Hematopoietic multipotent progenitor cell treated with erythropoietin and hydrocortisone succinate and interleukin-3 and kit ligand, for 17 days (in vitro differentiated cells): ENCODE measurements at places on chromosomes 12 and 14.
A peak's percentile ranks its signal among the peaks of the same experiment; 100 is the strongest.

GRCh38 chr12:89574736-89575208, 48.9 kb upstream of the POC1B start:
- peak; percentile 23 for DNase-seq

DNA sequence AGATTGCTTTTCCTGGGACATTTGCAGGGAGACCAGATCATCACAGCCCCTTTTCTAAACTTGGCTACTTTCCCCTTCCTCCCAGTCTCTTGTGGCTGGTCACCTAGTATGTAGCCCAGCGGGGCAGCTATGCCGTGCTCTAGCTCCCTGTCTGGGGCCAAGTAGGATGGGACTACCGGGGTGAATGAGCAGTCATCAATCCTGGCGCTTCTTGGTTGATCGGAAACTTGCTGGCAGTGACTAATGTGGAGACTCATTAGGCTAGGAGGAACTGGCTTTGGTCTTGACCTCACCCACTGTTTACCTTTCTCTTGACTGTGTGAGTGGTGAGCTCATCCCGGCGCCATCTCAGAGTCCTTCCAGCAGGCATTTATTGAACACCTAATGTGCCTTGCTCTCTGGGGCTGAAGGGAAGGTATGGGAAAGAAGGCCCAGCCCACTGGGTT, 15.9 kb downstream of the PLEKHG3 start:
- DNase-seq, result no peak

- peak; percentile 68 for DNase-seq
Observed at GRCh38 chr12:122880668-122881067, 15.3 kb downstream of the VPS37B start.

DNA sequence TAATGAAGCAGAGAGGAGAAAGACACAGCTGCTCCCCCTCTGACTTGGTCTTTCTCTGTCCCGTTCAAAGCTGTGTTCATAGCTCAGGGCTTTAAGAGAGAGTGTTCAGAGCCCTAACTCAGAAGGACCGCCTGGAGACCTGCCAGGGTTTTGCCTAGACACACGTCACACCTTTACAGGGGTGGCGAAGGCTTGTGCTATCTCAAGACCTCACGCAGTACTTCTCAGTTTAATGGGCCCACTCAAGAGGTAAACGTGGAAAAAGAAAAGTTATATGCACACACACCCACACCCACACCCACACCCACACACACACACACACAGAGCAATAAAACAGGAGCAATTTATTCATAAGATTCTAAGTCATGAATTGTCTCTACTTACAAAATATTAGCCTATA, 374.3 kb downstream of the C12orf75 start:
- DNase-seq, result no peak

DNA sequence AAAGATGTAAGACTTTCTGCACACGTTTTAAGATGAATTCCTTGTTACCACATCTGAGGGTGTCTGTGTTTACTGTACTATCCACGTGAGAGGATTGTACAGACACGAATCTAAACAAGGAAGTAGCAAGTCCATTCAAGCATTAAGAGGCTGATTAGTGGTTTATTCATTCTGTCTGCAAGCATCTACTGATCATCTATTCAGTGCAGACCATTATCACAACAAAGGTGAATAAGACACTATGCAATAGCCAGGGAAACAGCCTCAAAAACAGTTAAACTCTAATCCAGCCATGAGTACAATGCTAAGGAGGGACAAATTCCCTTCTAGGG, 111.6 kb upstream of the PZP start:
- DNase-seq, result no peak

- no peak for DNase-seq
Observed at GRCh38 chr12:110421159-110421661, 17.7 kb upstream of the ANAPC7 start.

GRCh38 chr12:124928095-124928911, 13.9 kb upstream of the UBC start:
- peak; percentile 75 for DNase-seq

GRCh38 chr14:105074601-105075053, 9.4 kb upstream of the GPR132 start:
- DNase-seq, result no peak

DNA sequence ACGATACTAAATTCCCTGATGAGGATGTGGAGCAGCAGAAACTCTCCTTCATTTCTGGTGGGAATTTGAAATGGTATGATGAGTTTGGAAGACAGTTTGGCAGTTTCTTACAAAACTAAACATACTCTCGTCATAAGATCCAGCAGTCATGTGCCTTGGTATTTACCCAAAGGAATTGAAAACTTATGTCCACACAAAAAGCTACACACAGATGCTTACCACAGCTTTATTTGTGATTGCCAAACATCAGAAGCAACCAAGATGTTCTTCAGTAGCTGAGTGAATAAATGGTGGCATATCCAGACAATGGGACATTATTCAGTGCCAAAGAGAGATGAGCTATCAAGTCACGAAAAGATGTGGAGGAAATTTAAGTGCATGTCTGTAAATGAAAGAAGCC, 10.7 kb upstream of the APOLD1 start:
- DNase-seq, result no peak

- no peak for DNase-seq
Observed at GRCh38 chr12:41061192-41061591, 126.9 kb upstream of the PDZRN4 start.

GRCh38 chr12:110424237-110424636, 20.7 kb upstream of the ANAPC7 start:
- no peak for DNase-seq

DNA sequence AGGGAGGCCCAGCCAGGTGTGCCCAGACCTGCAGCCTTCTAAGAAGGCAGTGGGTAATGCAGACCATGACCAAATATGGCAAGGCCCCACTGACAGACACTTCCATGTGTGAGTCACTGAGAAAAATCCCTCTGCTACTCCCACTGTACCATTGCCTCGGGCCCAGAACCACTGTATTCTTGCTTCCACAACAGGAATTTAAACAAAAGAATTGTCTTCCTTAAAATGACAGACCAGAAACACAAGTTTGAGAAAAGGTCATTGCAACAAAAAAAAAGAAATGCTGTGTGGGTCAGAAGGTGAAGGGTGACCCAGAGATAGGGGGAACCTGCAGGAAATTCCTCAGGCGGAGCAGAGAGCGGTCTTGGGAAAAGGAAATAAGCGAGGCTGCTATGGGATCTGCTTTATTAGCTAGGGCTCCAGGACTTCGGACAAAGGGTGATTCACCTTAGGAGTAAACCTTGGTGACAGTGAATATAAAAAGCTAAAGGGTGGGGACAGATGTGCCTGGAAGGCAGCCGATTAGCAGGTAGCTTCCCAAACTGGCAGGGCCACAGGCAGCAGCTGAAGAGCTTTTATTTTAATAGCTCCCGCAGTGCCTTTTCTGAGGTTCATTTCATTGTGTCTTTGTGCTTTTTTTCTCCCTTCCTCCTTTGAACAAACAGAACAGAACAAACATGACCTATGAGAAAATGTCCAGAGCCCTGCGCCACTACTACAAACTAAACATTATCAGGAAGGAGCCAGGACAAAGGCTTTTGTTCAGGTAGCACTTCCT, 185.3 kb upstream of the BCL2L14 start:
- DNase-seq, result no peak

DNA sequence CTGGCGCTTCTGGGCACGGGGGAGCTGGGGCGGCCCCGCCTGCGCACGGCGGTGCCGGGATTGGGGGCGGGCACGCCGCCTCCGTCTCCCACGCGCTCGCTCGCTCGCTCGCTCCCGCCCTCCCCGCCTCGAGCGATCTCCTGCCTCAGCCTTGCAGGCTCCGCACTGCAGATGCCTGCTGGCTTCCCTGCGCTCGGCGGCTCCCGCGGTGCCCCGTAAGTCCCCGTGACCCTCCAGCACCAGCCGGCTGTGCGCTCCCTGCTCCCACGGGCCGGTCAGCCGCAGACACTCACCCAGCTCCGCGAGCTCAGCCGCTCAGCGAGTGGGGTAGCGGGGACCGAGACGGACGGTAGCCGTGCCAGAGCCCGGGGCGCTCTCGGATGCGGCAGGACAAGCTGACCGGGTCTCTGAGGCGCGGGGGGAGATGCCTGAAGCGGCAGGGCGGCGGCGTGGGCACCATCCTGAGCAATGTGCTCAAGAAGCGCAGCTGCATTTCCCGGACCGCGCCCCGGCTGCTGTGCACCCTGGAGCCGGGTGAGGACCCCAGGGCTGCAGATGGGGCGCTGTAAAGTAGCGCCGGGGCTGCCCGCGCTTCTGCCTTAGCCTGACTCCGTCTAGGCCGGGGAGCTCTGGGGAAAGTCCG, at the start of gene TBC1D30:
Gene TBC1D30, plus strand, starts transcription at position 148 of the 643 bp plus-strand sequence. Its CDS starts 233 bp downstream, at position 381.
- no peak for DNase-seq

DNA sequence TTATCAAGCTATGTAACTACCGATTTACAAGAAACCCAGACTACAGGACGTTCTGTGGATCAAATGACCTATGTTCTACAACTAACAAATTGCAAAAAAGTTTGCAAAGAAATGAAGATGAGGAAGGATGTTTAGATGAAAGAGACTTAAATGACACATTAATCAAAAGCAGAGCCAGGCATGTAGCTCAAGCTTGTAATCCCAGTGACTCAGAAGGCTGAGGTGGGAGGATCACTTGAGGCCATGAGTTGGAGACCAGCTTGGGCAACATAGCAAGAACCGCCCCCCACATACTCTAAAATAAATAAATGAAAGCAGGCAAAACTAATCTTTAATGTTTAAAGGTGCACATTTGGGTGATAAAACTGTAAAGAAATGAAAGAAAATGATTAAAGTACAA, 331.9 kb downstream of the BTG1 start:
- no peak for DNase-seq

DNA sequence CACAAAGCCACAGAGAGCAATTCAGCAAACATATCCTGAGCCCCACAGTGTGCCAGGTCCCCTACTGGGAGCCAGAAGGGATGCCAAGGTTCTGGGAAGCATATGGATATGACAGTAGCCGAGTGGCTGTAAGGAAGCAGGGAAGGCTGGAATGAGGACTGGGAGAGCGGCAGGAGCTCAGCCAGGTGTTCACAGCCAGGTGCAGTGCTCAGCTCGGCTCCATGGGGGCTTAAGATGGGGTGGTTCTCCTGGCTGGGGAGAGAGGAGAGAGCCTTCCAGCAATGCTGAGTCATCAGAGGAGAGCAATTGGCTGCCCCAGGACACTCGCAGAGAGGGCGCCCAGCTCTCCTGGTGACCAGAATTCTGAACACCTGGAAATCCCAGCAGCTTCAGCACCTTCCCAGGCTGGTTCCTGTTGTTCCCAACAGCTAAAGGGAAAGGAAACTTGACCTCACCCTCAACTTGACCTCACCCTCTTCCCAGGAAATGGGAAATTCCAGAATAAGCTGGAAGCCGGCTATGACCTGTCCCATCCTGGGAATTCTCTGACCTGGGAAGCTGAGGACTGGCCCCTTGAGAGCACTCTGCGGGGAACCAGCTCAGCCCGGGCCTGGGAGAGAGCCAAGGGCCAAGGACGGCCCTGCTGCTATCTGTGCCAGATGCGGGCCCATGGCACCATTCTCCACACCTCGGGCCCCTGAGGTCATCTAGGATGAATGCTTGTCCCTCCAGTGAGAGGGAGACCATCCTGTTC, 34.6 kb downstream of the SLC6A12 start:
- DNase-seq, result peak; percentile 38

DNA sequence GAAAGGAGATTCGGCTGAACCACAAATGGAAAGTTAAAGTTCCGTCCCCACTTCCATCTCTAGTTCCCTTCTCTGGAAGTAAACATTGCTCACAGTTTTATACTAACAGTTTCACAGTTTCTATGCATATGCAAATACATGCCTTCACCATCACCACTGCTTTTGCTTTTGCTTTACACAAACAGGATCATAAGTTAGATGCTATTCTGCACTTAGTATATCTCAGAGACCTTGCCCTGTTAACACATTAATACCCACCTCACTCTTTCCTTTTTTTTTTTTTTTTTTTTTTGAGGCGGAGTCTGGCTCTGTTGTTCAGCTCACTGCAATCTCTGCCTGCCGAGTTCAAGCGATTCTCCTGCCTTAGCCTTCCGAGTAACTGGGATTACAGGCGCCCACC, 890 bp downstream of the TEP1 start:
- no peak for DNase-seq

DNA sequence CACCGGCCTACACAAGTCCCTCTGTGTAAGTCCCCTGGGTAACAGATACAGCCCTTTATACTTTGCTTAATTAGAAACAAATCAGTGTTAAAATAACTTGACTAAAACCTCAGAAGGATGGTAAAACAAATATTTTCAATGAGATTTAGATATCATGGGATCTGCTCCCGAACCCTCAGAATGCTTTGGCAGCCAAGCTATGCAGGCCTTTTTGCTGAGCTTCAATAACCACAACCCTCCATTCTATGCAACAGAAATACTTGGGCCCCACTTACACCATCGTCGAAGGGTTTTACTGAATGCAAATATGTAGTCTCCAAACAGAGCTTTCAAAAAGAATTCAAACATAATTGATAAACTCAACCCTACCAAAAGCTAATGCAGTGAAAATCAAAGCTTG, 29.3 kb upstream of the PITPNM2 start:
- no peak for DNase-seq

DNA sequence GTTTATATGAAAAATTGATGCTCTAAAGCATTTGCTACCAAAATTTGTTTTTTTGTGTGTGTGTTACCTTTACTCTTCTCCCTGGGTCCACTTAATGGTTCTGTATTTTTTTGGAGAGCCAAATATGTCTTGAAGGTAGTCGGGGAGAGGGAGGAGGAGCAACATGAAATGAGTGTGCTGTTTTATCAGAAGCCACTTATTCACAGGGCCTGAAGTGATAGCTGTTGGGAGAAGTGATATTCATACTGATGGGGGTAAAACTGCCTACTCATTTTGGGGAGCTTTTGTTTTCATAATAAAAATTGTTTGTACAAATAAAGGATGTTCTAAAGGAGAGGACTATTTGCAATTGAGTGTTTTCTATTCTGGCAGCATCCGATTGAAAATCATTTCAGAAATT, 29.2 kb downstream of the CRADD start:
- peak; percentile 57 for DNase-seq

DNA sequence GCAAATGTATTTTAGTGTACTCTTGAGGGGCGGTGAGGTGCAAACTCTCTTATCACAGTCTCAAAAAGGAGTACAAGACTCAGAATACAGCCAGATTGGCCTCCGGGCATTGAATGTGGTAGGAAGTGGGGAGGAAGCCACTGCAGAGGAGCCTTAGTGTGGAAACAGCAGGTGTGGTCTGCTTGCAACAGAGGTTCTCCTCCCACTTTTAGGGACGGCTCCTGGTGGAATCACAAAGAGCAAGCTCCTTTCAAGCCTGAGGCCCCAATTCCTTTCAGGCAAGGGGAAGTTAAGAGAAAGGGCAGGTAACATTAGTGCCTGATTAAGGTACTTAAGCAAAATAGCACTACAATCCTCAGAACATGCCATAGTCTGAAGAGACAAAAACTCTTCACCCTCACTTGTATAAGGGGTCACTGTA, 23.7 kb upstream of the SLC2A3 start:
- DNase-seq, result no peak

DNA sequence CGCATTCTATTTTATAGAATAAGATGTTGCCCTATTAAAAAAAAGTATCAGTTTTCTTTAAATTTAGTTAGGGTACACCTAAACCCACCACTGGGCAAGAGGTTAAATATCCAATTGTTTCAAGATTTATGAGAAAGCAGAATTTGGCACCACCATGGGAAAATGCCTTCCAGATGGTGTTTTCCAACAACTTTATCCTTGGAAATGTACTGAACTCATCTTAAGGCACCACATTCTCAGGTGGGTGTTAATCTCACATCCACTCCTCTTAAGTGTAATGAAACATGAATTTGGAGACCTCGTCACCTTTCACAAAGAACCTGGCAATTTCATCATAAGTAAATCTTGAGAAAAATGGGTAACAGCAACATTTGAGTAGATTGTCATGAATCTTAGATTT, 13.1 kb downstream of the CBX5 start:
- DNase-seq, result no peak
